NCI-H1105 (cell line): ENCODE measurements at places on chromosomes 2 and 18.

DNA sequence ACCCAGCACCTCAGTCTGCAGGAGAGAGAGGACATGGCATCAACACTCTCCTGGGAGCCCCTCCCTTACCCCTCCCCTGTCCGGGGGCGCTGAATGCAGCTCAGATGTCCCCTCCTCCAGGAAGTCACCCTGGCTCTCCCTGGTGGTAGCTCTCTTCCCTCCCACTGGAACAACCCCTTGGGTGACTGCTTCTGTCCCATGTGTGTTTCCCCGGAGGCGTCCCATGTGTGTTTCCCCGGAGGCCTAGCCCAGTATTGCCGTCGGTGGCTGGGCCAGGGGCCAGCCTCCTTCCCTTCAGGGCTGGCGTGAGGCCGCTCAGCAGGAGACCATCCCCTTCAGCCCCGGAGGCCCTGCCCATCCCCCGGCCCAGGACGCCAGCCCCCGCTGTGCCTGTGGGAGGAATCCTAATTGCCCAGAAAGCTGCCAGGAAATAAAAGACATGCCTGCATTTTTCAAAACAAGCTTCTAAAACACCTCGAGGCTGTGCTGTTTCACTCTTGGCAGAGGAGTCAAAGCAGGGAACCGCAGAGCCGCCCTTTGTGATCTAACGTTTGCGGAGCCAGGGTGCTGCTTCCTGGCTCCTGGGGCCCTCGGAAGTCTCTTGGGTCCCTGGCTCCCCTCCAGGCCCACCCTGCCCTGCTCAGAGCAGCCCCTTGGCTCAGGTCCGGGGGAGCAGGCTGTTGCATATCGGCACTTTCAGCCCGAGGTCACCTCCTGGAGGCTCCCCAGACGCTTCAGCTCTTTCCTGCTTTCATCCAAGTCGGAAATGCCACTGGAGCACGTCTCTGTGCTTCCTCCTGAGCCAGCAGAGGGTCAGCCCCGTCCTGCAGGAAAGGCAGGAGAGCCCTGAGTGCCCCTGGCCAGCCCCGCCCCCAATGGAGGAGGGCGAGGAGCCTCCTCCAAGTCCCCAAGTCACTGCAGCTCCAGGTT, 11.4 kb downstream of the SNED1 start:
- no peak for DNase-seq

DNA sequence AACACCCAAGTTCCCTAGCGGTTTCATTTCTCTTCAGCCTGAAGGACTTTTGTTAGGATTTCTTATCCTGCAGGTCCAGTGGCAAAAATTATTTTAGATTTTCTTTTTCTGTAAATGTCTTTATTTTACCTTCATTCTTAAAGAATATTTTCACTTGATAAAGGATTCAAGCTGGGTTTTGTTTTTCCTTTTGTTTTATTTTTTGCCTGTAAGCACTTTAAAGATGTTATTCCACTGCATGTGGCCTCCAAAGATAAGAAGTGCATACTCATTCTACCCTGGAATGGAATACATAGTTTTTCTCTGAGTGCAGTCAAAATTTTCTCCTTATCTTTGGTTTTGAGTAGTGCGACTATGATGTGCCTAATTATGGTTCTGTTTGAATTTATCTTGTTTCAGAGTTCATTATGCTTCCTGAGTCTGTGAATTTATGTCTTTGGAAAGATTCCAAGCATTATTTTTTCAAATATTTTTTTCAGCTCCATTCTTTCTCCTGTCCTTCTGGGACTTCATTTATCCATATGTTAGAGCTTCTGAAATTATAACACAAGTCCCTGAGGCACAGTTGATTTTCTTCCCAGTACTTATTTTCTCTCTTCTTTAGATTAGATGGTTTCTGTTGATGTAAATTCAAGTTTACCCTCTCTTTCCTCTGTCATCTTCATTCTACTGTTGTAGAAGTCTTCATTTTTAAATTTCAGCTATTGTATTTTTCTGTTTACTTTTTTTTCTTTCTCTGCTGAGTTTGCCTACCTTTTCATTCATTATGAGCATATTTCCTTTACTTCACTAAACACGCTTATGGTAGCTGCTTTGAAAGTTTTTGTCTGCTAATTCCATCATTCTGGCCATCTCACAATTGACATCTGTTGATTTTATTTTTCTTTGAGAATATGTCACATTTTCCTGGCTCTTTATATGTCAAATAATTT, 69.6 kb downstream of the MAPRE2 start:
- no peak for DNase-seq

DNA sequence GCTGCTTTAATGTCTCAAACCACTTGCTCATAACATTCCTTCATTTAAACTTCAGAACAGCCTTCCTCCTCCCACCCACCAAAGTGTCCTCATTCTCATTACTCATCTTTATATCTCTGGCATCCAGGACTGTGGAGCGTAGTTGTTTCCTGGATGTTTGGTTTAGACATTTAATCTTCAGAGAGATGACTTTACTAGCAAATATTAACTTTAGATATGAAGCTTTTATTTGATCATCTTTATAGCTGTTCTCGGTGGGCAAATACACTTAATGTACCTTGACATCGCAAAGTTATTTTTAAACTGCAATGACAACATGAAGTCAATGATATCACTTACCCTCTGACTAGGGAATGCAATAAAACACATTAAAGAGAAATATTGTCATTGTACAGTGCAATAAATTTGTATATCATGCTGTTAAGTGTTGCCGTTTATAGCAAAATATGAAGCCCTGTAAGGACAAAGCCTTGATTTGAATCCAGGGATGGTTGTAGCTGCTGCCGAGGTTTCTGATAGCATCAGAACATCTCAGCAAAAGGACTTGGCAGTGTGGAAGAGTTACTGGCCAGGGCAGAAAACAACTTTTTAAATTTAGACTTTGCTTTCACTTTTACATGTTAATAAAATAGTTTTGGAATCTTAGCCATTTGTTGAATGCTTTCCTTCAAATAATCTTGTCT, 4.6 kb upstream of the LAMA3 start:
- DNase-seq = no peak

GRCh38 chr18:29586210-29586609, 1409.3 kb upstream of the CDH2 start:
- no peak for DNase-seq

DNA sequence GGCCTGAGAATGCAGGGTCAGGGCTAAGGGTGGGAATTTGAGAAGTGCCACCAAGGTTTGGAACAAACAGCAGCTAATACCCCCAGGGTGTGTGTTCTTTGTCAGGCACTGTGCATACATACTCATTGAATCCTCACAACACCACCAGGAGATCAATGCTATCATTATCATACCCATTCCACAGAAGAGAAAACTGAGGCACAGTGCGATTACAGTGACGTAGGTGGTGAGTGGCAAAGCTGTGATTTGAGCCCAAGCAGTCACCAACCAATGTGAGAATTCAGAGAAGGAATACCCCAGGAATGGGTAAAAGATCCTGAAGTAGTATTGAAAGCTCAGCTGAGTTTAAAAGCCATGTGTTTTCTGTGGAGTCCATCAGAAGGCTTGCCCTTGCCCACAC, 281.6 kb upstream of the MGAT5 start:
- DNase-seq = no peak

- no peak for DNase-seq
Measured at GRCh38 chr2:40037303-40037702, 258.2 kb upstream of the THUMPD2 start.

GRCh38 chr2:217181512-217181911, 321.6 kb upstream of the TNP1 start:
- no peak for DNase-seq

DNA sequence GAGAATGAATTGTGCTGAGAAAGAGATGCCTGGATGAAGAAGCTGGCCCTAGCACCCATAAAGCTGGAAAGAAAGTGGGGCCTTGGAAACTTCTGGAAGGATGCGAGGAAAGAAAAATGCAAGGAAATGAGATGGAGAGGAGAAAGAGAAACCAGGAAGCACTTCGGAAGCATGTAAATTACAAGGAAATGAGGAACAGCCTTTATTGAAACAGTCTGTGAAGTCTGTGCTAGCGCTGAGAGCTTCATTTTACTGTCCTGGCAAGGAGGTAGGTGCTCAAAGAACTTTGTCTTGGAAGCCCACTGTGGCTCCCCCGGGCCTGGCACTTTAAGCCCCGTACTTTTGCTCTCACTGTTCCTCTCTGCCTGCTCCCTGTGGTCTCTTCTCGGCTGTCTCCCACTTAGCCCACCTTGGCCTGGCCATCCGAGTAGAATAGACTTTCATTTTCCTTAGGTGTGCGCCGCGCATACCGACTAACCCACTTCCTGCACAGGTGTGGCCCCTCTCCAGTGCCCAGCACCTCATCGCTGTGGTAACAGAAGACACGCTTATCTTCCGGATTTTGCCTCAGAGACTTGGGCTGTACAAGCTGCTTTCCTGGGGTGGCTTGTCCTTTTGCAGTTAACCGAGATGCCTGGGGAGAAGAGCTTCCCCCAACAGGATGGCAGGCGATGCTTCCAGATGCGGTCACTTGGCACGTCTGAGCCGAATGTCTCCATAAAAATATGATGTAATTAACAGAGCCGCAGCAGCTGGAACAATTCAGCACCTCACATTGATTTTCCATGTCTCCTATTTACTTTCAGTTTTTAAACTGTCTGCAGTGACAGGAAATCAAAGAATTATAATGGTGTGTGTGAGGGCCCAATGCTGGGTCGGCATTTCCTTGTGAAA, 199.6 kb downstream of the HRH4 start:
- DNase-seq = no peak

- DNase-seq = no peak
Measured at GRCh38 chr2:11336189-11336588, 8.2 kb downstream of the ROCK2 start.

DNA sequence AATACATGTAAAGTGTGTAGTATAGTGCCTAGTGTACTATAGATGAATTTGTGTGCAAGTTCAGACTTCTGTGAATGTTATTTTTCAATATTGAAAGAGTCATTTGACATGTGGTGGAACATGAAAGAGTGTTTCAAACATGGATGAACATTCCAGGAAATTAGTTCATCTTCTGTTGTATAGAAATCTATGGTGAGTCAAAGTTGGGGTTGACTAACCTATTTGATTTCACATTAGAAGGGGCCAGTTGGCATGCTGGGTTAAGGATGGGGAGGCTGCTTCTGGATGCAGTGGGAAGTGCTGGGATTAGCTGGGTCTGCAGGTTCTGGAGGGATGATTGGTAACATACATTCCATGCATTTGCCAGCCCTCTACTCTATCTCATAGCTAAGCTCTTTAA, 50.6 kb downstream of the LYPD6B start:
- no peak for DNase-seq

GRCh38 chr2:167136879-167137596, 248.8 kb downstream of the XIRP2 start:
- no peak for DNase-seq

- no peak for DNase-seq
Measured at GRCh38 chr2:108348816-108349570, 28.8 kb upstream of the SULT1C4 start.
